ENCODE measurements at places on chromosomes 7 and 10.
A peak's percentile ranks its signal among the peaks of the same experiment; 100 is the strongest.

DNA sequence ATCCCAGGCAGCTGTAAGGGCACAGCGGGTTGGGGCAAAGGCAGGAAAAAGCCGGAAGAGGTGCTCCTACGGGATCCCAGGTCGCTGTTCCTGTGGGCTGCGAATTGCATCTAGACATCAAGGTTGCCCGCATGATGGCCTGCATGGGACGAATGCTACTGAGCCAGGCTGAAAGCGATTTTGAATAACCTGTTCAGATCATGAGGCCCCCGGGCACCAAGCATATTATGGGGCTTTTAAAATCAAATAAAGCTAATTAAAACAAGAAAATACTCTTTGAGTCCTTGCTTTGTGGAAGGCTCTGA, 37.1 kb downstream of the CAMK2B start:
- DNase-seq: no peak

DNA sequence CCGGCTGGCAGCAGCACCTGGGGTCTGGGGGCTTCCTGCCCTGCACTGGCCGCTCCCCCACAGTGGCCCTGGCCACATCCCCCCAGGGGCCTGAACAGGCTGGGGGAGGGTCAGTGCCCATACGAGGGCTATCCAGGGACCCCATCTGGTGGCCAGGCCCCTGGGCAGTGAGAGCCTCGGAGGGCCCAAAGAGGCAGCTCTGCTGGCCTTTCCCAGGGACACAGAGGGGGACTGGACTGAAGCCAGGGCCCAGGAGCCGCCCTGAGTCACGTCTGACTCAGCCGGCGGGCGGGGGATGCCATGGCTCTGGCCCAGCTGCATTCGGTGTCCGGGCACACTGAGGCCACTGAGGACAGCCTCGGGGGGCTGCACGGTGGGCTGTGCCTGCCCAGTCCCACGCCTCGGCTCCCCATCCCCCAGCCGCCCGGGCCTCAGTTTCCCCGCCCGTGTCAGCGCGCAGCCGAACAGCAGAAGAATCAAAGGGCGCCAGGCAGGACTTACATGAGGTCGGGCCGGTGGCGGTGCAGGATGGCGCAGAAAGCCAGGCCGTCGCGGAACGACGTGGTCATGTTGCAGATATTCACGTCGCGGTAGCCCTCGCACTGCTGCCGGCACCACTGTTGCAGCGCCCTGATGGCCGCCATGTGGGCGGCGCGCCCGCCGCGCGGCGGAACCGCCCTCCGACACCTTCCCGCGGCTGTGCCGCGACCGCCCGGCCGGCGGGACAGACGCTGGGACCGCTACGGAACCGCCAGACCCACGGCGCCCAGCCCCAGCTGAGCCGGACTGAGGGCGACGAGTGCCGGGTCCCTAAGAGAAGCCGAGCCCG, at the start of gene MICALL2:
Gene MICALL2 (minus strand): TSS at position 788 of the 829 bp plus-strand sequence. CDS start 144 bp downstream, at position 644.
- DNase-seq: peak; percentile 39

GRCh38 chr10:133350950-133351329, 3.8 kb downstream of the PRAP1 start:
- DNase-seq: no peak

DNA sequence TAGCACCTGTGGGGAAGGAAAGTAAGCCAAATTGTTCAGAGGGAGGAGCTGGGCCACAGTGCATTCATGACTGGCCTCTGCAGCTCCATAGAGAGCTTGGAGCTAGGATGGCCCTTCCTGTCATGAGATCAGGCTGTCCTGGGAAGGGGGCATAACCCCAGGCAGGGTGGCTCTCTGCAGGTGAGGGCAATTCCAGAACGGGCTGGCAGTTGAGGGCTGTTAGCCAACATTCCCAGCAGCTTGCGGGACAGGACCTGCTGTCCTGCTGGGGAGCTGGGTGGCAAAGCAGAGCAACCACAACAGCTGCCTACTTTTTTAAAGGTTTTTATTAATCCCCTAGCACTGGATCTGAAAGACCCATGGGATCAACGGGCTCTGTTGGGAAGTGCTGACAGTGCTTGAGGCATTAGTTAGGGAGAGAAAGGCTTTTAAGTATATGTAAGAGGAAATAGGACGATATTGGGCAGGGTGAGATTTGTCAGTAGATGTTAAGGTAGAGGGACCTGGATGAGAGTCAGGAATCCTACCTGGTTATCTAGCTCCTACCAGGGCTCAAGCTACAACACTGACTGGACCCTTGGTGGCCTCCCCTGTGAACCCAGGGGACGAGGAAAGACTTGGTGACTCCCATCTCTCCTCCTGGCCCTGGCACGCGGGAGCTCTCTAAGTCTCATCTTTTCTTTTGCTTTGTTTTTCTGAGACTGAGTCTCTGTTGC, 77.8 kb downstream of the NAMPT start:
- no peak for DNase-seq

DNA sequence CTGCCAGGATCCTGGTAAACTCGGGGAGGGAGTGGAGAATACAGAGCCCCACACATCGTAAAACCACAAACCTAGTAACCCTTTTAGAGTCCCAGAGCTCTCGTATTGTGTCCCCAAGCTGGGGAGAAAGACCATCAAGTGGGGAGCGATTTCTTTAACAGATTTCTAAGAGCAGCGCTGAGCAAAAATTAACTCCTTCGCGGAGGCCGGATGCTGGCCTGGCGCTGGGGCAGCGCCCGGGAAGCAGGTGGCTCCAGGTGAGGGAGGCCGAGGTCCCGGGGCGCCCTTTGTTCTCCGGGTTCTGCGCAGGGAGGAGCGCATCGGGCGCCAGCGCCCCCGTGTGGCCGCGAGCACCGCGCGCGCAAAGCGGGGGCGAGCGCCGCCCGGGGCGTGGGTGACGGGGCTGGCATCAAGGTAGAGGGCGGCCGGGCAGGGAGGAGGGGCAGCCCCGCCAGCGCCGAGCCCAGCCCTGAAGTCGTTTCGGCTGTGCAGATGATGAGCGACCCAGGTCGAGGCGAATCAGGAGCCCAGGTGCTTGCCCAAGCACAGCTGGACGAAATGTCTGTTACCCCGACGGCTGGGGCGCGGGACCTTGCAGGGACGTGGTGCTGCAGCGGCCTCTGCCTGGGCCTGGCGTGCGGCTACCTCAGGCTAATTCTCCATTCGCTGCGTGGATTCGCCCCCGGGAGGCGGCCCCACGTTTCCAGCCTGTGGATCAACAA, 10.4 kb upstream of the FGFR2 start:
- DNase-seq: no peak

DNA sequence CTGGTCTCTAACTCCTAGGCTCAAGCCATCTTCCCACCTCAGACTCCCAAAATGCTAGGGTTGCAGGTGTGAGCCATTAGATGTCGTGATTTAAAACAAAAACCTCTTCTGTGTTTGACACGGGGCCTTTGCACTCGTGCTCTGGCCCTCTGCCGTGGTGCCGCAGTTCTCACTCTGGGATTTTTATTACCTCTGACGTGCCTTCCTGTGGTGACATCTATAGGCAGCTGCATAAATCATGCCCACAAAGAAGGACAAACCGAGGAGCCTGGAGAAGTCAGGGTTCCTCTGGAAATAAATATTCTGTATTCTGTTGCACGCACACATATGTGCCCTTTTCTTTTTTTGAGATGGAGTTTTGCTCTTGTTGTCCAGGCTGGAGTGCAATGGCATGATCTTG, 25.9 kb upstream of the OCM start:
- DNase-seq: no peak

DNA sequence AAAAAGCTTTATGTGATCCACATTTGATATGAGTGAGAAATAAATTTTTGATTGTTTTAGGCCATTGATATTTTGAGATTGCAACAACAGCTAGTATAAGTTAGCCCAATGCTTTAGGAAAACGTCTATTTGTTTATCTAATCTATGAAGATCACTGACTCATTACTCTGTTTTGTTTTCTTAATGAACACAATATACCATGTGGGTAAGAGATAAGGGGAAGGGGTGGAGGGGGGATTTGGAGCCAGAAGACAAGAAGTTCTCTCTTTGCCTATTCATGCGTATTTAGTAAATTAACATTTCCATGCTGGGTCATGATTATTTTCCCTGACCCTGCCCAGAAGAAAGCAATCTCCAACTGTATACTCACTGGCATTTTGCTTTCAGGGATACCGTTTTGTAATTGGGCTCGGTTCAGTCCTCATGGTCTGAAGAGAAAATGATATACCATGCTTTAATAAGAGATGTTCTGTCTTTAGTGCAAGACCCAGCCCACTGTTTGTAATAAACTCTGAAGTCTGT, 359.5 kb upstream of the NPSR1 start:
- no peak for DNase-seq

- no peak for DNase-seq
Observed at GRCh38 chr7:131829947-131830558, 273.6 kb upstream of the PODXL start.

- DNase-seq: no peak
Observed at GRCh38 chr7:52547308-52547910, 488.0 kb upstream of the POM121L12 start.

- DNase-seq: no peak
Observed at GRCh38 chr7:121083790-121084251, 95.3 kb downstream of the CPED1 start.

DNA sequence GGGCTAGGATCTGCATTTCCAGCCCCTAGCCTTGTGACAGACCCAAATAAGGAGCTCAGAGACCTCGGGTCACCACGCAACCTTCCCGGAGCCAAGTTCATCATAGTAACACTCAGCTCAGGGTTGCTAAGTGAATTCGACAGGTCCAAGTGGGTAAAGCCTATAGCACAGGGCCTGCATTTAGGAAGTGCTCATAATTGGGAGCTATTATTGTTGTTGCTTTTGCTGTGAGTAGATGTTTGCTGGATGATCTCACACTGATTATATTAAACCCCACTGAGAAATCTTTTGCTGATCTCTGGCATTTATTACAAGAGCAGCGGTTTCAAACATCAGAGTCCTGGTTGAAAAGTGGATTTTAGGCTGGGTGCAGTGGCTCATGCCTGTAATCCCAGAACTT, 20.3 kb upstream of the SAR1A start:
- DNase-seq: no peak

Data from kidney epithelial cell (primary cell).